ENCODE measurements at places on chromosomes 2 and 18.

DNA sequence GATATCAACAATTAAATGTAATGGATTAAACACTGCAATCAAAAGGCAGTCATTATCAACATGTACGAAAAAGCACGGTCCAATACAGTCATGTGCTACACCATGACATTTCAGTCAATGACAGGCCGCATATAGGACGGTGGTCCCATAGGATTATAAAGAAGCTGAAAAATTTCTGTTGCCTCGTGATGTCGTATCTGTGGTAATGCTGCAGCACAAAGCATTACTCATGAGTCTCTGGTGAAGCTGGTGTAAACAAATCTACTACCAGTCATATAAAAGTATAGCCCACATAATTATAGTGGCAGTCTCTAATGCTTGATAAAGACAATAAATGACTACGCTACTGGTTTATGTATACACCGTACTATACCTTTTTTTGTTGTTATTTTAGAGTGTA is 58.4 kb downstream of the RABL2A start:
- no peak for DNase-seq

GRCh38 chr18:55833543-55833942 is 245.6 kb upstream of the TCF4 start:
- peak; percentile 96 for DNase-seq

DNA sequence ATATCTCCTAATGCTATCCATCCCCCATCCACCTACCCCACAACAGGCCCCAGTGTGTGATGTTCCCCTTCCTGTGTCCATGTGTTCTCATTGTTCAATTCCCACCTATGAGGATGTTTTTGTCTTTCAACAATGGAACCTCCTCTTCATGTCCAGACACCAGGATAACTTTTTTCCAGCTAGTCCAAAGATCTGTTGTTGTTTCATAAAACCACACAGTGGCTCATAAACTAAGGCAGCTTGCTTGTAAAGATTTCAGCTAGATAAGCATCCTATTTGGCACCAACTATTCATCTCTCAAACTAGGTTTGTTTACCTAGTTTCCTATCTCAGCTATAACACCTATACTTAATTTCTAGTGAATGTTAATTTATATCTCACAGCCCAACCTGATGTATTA is 937.7 kb downstream of the TRIB2 start:
- no peak for DNase-seq

DNA sequence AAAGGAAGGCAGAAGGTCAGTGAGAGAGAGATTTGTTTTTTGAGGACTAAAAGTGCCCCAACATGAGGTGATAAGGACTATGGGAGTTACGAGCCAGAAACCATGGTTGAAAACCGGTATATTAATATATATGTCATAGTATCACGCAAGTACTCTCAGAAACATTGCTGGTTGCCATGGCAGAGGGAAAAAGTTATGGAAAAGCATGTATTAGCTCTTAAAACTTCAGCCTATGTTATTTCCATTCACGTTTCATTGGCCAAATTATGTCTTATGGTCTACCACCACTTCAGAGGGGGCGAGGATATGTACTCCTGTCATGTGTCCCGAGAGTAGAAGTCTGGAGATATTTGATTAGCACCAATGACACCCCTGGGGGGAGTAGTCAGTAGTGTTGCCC is 125.9 kb downstream of the LTBP1 start:
- no peak for DNase-seq

- DNase-seq: no peak
These were observed 77.2 kb downstream of the LTBP1 start for GRCh38 chr2:33023728-33024500.

DNA sequence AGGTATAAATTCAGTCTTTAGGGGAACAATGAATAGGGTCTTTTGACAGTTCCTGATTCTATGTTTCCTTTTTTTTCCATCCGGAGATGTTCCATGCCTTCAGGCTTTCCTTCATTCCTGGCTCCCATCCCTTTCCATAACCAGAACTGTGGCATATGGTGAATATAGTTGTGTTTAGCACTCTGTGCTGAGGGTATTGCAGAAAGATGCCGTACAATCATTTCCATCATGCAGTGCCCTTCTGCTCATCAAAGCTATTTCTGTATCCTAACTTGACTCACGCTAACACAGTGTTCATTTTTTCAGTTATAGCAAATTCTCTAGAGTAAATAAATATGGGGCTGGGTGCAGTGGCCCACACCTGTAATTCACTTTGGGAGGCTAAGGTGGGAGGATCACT is 131.9 kb upstream of the EML6 start:
- no peak for DNase-seq

GRCh38 chr2:156476850-156477206 is 40.6 kb downstream of the GPD2 start:
- peak; percentile 28 for DNase-seq

- DNase-seq: no peak
These were observed 246.9 kb downstream of the LNPK start for GRCh38 chr2:175755169-175755568.

- no peak for DNase-seq
These were observed 14.0 kb upstream of the SCLY start for GRCh38 chr2:238046725-238047270.

DNA sequence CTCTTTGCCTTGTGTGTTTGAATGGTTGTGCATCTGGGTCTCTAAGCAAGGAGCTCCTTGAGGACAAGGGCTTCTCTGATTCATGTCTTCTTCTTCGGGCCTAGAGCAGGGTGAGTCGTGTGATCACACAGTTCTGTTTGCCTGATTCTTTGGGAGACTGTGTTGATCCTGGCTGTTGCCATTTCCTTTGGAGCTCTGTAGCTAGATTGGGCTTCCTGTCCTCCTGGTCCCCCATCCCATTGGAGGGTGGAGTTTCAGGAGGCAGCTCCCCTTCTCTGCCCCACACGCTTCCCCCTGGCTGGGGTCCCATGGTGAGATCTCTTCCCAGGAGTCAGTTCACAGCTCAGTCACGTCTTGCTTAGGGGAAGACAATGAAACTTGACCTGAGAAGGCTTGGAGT is 92.8 kb downstream of the TRIB2 start:
- no peak for DNase-seq

- DNase-seq: peak; percentile 61
These were observed 245.1 kb downstream of the NEDD4L start for GRCh38 chr18:58288921-58289797.

DNA sequence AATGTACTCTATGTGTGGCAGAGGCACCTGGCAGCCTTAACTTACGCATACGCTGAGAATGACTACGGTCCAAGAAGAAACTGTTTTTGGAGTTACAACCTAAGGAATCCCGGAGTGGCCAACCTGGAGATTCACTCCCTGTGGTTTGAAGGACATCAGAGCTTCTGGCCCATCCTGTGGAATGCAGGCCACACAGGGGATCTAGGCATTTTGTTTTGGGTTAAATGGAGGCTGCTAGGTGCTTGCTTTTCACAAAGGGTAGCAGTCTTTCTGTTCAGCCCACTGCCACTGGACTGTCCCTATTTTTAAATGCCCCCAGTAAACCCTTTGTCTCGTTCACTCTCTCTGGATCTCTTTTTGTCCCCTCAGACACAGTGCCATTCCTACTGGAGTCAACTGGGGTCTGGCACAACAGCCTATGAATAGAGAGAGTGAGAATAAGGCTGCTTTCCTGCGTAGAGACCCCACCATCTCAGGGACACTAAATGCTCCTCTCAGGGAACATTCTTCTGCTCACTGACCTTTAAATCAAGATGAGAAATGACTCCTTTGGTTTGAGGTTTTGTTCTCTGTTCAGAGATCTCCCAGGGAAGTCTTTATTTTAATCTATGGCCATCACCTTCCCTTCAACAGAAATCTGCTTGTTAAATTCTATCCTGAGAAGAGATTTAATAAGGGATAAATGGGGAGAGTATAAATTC is 124.9 kb downstream of the B3GNT2 start:
- DNase-seq: no peak

GRCh38 chr2:200732866-200733265 is 78.8 kb upstream of the BZW1 start:
- no peak for DNase-seq

DNA sequence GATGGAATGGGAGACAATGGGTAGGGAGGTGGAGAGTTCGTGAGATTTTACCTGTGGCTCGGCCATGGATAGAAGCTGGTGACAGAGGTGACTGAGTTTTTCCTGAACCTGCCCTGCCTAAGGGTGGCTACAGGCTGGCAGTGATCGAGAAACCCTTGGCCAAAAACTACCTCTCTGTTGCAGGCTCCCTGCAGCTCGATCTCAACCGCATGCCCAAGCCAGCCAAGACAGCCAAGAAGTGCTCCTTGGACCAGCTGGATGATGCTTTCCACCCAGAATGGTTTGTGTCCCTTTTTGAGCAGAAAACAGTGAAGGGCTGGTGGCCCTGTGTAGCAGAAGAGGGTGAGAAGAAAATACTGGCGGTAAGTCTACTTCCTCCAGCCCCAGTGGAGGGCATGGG is 225.5 kb downstream of the DYSF start:
- no peak for DNase-seq

DNA sequence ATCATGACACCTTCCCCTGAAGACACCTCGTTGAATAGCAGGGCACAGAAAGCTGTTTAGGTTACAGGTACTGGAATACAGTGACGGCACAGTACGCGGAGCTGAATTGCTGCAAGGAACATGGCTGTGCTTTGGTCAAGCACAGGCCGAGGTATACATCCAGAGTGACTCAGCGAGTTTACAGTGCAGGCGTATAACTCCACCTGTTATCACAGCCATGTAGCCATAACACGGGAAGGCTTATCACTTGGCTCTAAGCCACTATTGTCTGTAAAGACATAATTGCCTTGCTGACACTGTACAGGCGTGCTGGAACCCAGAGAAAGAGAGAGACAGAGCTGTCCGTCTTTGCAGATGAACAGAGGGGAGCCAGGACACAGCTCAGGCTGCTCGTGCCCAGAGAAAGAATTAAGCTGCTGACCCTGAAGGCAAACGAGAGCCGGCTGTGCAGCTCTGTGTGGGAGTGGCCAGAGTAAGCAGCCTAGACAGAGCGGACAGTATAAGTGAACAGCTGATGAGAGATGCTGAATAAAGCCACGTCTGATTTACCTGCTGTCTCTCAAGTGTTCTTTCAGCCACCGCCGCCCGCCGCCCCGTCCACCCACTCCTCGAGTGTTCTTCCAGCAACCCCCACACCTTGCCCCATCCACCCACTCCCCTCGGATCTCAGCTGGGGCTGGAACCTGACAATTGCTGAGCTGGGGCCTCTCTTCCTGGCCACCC is 87.3 kb upstream of the PPP1CB start:
- no peak for DNase-seq

- DNase-seq: no peak
These were observed 18.3 kb upstream of the LYPD6 start for GRCh38 chr2:149312039-149312438.

- no peak for DNase-seq
These were observed 12.7 kb upstream of the CABLES1 start for GRCh38 chr18:23122334-23123229.

- no peak for DNase-seq
These were observed 52.5 kb downstream of the IL1RL2 start for GRCh38 chr2:102239344-102239743.

DNA sequence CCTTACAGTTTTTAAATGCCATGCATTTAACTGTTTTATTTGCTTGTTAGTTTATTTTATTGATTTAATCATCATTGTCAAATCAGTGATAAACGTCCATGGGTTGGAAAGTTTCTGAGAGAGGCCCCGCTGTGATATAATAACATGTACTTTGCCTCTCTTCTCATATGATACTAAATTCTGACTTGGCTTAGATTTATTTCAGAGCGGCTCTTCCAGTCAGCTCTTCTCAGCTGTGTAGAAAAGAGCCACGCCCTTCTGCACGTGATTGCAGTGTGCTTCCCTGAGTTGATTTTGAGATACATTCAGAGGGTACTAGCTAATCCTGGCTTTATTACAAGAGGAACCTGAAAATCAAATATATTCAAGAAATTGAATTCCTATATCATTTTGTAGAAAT is 218.6 kb downstream of the KCNE4 start:
- DNase-seq: no peak

DNA sequence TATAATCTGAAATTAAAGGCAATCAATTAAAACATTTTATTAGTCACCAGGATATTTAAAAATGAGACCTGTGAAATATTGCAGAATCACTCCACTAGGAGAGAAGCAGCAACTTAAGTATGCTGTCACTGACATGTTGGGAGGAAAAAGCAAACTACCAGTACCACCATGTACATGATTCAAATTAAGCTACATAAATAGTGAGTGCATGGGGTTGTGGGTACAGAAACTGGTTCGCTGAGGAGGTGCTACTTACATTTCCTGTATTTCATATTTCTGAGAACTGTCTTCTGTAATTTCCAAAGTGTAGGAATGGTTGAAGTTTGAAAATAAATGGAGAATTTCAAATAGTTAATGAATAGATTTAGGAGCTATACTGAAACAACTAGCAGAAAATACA is 7.9 kb upstream of the NR4A2 start:
- DNase-seq: no peak

GRCh38 chr2:155846259-155846658 is 486.3 kb downstream of the NR4A2 start:
- no peak for DNase-seq

GRCh38 chr2:189261431-189261841 is 81.9 kb upstream of the COL5A2 start:
- no peak for DNase-seq

GRCh38 chr2:105489168-105489878 is 90.5 kb upstream of the FHL2 start:
- DNase-seq: no peak
